Upper lobe of left lung (tissue), 6 donors: ENCODE measurements at places on chromosomes 7 and 10. TPM values are rescaled to one million over a fixed set of nuclear protein-coding genes. Genes with fewer than 3 reads are reported as not detected.

Gene NET1
- total RNA-seq, result 47.1 TPM

Gene SFR1
- total RNA-seq, result 3.1 TPM

Gene ANKRD2
- 0.67 TPM for total RNA-seq

GRCh38 chr10:62638062-62638477 lies 166.4 kb upstream of the ADO start:
- H3K27ac ChIP-seq, result peak overlapping the region; percentile 63
- no peak overlapping the region for H3K4me3 ChIP-seq
- no peaks in the 10 kb centered on the region for H3K27me3 ChIP-seq

- no peak overlapping the region for H3K4me3 ChIP-seq
- H3K27ac ChIP-seq, result no peak overlapping the region
- H3K4me1 ChIP-seq, result no peaks in the 10 kb centered on the region
- H3K36me3 ChIP-seq, result no peaks in the 10 kb centered on the region
- no peak for DNase-seq
- no peaks in the 10 kb centered on the region for H3K27me3 ChIP-seq
Measured at GRCh38 chr7:113200281-113200680, 81.9 kb upstream of the SMIM30 start.

- H3K4me1 ChIP-seq, result no peaks in the 10 kb centered on the region
- DNase-seq, result no peak
- H3K36me3 ChIP-seq, result no peaks in the 10 kb centered on the region
- H3K4me3 ChIP-seq, result no peak overlapping the region
- no peaks in the 10 kb centered on the region for H3K27me3 ChIP-seq
- peak overlapping the region; percentile 78 for H3K27ac ChIP-seq
Measured at GRCh38 chr7:142927085-142927745, 6.3 kb downstream of the TRPV5 start.

DNA sequence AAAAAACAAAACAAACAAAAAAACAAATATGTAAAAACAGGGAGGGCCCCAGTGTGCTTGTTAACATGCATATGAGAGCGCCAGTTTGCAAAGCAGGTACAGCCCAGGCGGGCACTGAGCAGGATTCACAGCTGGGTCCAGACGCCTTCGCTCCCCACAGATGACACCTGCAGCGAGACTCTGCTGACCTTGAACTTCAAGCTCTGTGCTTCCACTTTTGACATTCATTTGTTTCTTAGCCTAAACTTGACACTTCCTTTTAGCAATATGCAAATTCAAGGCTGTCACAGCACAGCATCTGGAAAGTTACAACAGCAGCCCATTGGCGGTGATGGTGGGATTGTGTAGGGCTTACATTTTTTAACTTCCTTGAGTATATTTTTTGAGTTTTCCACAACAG lies 88.8 kb upstream of the TNS3 start:
- DNase-seq, result no peak
- no peak overlapping the region for H3K4me3 ChIP-seq
- H3K4me1 ChIP-seq, result no peaks in the 10 kb centered on the region
- peak overlapping the region; percentile 75 for H3K27ac ChIP-seq

- H3K4me3 ChIP-seq, result peak within 1 kb of the TSS; percentile 95
- peaks cover 19% of the 10 kb centered on the region for H3K4me1 ChIP-seq
- peak within 1 kb of the TSS; percentile 80 for H3K27ac ChIP-seq
- H3K36me3 ChIP-seq, result no peaks in the 10 kb centered on the region
- no peaks in the 10 kb centered on the region for H3K27me3 ChIP-seq
Measured at GRCh38 chr7:30771174-30771879, at the start of gene MINDY4. Gene MINDY4 (plus strand): TSS chr7:30771417. CDS start chr7:30771494, 77 bp downstream.

DNA sequence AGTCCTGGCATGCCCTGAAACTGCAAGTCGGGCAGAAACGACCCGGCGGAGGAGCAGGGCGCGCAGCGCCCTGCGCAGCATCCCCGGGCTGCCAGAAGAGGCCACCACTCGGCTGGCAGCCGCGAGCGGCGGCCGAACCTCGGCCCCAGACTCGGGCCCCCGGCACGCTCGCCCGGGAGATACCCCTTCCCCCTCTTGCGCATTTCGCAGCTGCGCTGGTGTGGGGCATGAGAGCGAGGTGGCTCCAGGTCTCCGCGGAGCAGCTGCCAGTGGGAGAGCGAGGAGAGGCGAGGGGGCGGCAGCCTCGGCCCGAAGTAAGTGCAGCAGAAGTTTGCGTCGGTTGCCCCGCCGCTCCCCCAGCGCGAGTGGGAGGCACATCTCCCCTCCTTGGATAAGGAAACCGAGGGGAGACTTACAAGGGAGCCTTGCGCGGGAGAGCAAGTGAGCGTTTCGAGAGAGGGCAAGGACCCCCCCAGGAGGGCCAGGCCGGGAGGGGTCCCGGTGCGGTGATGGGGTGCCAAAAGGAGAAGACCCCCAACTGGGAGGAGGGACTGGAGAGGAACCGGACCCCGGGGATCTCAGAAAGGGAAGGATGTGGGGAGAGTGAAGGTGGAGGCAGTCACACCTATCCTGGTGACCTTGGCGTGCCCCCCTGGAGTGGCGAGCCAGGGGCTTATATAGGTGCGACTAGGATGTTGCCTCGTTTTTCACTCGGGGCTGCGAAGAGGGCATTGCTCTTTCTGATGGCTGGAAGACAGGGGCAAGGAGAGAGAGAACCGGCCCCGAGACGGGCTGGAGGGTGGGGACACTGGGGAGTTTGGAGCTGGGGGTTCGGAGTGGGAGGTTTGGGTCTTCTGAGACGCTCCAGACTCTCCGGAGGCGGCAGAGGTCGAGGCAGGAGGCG lies 256.3 kb downstream of the OTUD1 start:
- no peak overlapping the region for H3K4me3 ChIP-seq
- H3K27ac ChIP-seq, result no peak overlapping the region
- H3K4me1 ChIP-seq, result peaks cover 12% of the 10 kb centered on the region
- H3K27me3 ChIP-seq, result no peaks in the 10 kb centered on the region
- no peaks in the 10 kb centered on the region for H3K36me3 ChIP-seq
